Smooth muscle cell of bladder (primary cell): ENCODE measurements at places on chromosomes 3 and 15. TPM values are rescaled to one million over a fixed set of nuclear protein-coding genes. Genes with fewer than 3 reads are reported as not detected.

AADAC gene
- total RNA-seq, result 11.3 and 16.1 TPM in 2 replicates

AP4E1 gene
- total RNA-seq, result 12.9 and 13.9 TPM in 2 replicates

GAP43 gene
- total RNA-seq, result 0.14 and 0.28 TPM in 2 replicates

ISL2 gene
- 0.37 and 0.71 TPM in 2 replicates for total RNA-seq

UBP1 gene
- total RNA-seq, result 35.3 and 47.4 TPM in 2 replicates

GOLGA6L10 gene
- total RNA-seq, result 0.28 and 0.71 TPM in 2 replicates

LACTB gene
- total RNA-seq, result 23.2 and 31.9 TPM in 2 replicates

BLOC1S6 gene
- total RNA-seq, result 65.4 and 69.2 TPM in 2 replicates

WNT5A gene
- total RNA-seq, result 4.4 and 35.6 TPM in 2 replicates

ZCWPW2 gene
- 0.57 and 0.74 TPM in 2 replicates for total RNA-seq

IQSEC1 gene
- 7.5 and 11.0 TPM in 2 replicates for total RNA-seq

KCNAB1 gene
- total RNA-seq, result under 0.01 and 0.43 TPM in 2 replicates

NAALADL2 gene
- total RNA-seq, result 12.9 and 13.7 TPM in 2 replicates

LMAN1L gene
- total RNA-seq, result not detected in 2 replicates

CNTN6 gene
- 0.18 TPM in 1 of 2 replicates, not detected in the other for total RNA-seq

TRANK1 gene
- 14.4 and 15.5 TPM in 2 replicates for total RNA-seq

ESYT3 gene
- total RNA-seq, result 0.28 and 0.83 TPM in 2 replicates

NTRK3 gene
- total RNA-seq, result 0.28 TPM in 2 replicates

CD86 gene
- not detected in 2 replicates for total RNA-seq

FHIT gene
- total RNA-seq, result 0.28 and 1.1 TPM in 2 replicates

ITPKA gene
- 0.92 and 1.4 TPM in 2 replicates for total RNA-seq

GRIP2 gene
- 0.55 and 0.71 TPM in 2 replicates for total RNA-seq

HEG1 gene
- 197 and 248 TPM in 2 replicates for total RNA-seq

GABRR3 gene
- total RNA-seq, result 0.09 and 0.14 TPM in 2 replicates

MYLK gene
- 183 and 191 TPM in 2 replicates for total RNA-seq

AZI2 gene
- 193 and 208 TPM in 2 replicates for total RNA-seq

CDHR4 gene
- under 0.01 and 0.14 TPM in 2 replicates for total RNA-seq

HHLA2 gene
- total RNA-seq, result not detected in 2 replicates

CCDC54 gene
- total RNA-seq, result not detected in 2 replicates

EOMES gene
- total RNA-seq, result under 0.01 TPM in 1 of 2 replicates, not detected in the other

CKMT1A gene
- 0.18 TPM in 1 of 2 replicates, not detected in the other for total RNA-seq

FEZF2 gene
- not detected in 2 replicates for total RNA-seq

C3orf18 gene
- 9.4 and 16.0 TPM in 2 replicates for total RNA-seq

ROBO2 gene
- 8.0 and 24.9 TPM in 2 replicates for total RNA-seq

MOBP gene
- 2.3 TPM in 1 of 2 replicates, not detected in the other for total RNA-seq

RARRES1 gene
- 76.4 and 166 TPM in 2 replicates for total RNA-seq

GOLGA8S gene
- under 0.01 TPM in 2 replicates for total RNA-seq

CCDC174 gene
- total RNA-seq, result 8.1 and 8.4 TPM in 2 replicates

SLC9C1 gene
- 0.14 and 0.18 TPM in 2 replicates for total RNA-seq

SMCO1 gene
- total RNA-seq, result not detected in 2 replicates

C3orf80 gene
- 3.0 and 8.0 TPM in 2 replicates for total RNA-seq

TP63 gene
- under 0.01 and 0.09 TPM in 2 replicates for total RNA-seq

CGGBP1 gene
- total RNA-seq, result 36.8 and 50.8 TPM in 2 replicates

MYZAP gene
- under 0.01 and 0.18 TPM in 2 replicates for total RNA-seq

ARGFX gene
- not detected in 2 replicates for total RNA-seq

XCR1 gene
- under 0.01 TPM in 2 replicates for total RNA-seq

HYAL3 gene
- 2.6 and 3.7 TPM in 2 replicates for total RNA-seq

KNG1 gene
- total RNA-seq, result not detected in 2 replicates

LSAMP gene
- 3.0 and 11.6 TPM in 2 replicates for total RNA-seq

OXTR gene
- 0.37 and 0.57 TPM in 2 replicates for total RNA-seq

FGF12 gene
- 0.09 TPM in 1 of 2 replicates, not detected in the other for total RNA-seq
